AML-193 (cell line): ENCODE measurements at places on chromosomes 11 and 22.

DNA sequence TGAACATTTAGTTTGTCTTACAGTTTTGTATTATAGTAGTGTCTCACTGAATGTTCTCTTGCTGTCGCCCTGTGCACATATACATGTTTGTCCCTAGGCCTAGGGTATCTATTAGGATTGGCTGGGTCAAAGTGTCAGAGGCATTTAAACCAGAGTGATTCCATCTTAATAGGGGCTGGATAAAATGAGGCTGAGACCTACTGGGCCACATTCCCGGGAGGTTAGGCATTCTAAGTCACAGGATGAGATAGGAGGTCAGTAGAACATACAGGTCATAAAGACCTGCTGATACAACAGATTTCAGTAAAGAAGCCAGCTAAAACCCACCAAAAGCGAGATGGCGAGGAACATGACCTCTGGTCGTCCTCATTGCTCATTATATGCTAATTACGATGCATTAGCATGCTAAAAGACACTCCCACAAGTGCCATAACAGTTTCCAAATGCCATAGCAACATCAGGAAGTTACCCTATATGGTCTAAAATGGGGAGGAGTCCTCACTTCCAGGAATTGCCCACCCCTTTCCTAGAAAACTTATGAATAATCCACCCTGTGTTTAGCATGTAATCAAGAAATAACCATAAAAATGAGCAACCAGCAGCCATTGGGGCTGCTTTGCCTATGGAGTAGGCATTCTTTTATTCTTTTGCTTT lies 82.6 kb downstream of the LDLRAD3 start:
- DNase-seq: no peak

- no peak for DNase-seq
Observed at GRCh38 chr11:12749442-12749841, 75.2 kb downstream of the TEAD1 start.

- no peak for DNase-seq
Observed at GRCh38 chr11:61712314-61712713, 32.1 kb downstream of the DAGLA start.

- no peak for DNase-seq
Observed at GRCh38 chr11:30006876-30007275, 10.0 kb downstream of the KCNA4 start.

DNA sequence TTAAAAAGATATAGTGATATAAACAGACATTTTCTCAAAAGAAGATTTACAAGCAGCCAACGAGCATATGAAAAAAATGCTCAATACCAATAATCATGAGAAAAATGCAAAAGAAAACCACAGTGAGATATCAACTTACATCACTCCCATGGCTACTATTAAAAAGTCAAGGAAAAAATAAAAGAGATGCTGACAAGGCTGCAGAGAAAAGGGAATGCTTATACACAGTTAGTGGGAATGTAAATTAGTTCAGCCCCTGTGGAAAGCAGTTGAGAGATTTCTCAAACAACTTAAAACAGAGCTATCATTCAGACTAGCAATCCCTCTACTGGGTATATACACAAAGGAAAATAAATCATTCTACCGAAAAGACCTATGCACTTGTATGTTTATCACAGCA lies 97.1 kb upstream of the CARD18 start:
- DNase-seq: no peak

DNA sequence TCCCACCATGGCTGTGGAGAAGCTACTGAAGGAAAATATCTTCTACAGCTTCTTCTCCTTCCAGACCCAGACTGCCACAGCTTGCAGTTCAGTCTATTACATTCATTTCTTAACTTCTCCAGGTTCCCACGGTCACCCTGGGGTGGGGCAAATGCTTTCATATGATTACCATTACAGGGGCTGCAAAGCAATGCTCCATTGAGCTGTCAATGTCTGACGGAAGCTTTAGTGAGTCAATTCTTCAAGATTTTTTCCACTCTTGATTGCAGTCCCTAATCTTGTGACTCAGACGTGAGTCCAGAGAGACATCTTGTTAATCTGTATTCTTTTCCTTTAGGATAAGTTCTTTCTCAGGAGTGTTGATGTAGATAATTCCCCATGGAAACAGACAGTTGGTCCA lies 233.4 kb upstream of the DDI1 start:
- no peak for DNase-seq
